Fibroblast of the aortic adventitia (primary cell): ENCODE measurements at places on chromosomes 5 and 9.

GRCh38 chr5:172052450-172053236 lies 46.2 kb upstream of the FBXW11 start:
- DNase-seq: peak; percentile 94

DNA sequence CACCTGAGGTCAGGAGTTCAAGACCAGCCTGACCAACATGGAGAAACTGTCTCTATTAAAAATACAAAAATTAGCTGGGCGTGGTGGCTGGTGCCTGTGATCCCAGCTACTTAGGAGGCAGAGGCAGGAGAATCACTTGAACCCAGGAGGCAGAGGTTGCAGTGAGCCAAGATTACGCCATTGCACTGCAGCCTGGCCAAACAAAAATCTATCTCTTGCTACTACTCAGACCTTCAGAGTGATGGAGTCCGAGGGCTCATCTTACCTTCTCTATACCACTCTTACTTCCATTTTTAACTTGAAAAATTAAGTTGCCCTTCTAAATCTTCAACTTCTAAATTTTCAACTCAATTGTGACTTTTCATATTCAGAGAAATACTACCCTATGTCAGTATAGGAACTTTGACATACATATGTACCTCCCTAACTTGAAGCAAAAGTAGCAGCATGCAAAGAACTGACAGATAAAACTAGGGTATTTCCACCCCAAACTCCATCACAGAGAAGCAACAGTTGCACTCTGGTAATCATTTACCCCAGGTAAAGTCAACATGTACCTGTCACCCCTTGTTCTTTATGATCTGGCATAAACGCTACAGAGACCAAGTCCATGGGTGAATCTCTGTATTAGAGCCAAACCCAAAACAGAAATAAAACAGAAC lies 11.4 kb downstream of the ZFAND5 start:
- no peak for DNase-seq

DNA sequence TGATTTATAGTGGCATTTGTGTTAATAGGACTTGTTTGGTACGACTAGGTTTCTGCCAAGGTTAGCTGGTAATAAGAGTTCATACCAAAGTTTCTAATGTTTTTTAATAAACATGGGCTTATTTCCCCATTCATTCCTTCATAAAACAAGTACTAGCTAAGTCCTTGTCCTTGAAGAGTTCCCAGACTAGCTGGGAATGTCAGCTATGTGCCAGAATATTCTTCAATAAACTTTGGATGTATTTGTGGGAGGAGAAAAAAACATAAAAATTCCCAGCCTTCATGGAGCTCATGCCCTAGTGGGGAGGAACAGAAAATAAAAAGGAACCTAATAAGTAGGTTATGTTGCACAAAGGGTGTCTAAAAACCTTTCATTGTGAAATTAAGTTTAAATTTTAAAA lies 176.9 kb downstream of the DENND1A start:
- DNase-seq: no peak

- DNase-seq: no peak
Measured at GRCh38 chr5:116572350-116573278, 2.0 kb downstream of the SEMA6A start.

- DNase-seq: no peak
Measured at GRCh38 chr5:124451721-124452383, 294.6 kb downstream of the ZNF608 start.

DNA sequence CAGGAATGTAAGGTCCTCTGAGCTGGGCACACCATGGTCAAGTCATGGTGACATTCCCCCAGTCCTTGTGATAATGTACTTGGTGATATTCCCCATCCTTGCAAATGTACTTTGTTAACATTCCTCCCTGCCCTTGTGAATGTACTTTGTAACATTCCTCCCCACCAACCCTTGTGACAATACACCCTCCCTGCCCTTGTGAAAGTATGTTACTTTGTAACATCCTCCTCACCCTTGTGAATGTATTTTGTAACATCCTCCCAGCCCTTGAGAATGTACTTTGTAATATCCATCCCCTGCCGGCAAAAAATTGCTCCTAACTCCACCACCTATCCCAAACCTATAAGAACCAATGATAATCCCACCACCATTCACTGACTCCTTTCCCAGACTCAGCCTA lies 53.3 kb downstream of the RAPGEF6 start:
- no peak for DNase-seq

GRCh38 chr5:36435516-36435915 lies 133.8 kb upstream of the RANBP3L start:
- DNase-seq: no peak

- no peak for DNase-seq
Measured at GRCh38 chr5:37506722-37507121, 127.6 kb downstream of the WDR70 start.

DNA sequence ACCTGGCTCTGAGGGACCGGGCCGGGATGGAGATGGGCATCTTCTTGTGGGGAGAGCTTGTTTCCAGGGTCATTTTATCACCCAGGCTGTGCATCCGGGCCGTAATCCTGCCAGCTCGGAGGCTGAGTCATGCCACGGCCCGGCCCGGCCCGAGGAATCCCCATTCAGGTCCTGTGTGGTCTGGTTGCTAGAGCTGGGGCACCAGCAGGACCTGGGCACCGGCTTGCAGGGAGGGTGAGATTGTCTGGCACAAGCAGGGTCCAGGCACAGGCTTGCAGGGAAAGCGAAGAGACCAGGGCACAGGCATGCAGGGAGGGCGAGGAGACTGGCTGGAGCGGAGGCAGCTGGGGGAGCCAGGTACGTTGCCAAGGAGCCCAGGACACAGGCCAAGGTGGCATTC lies 106.8 kb downstream of the RXRA start:
- DNase-seq: peak; percentile 31

DNA sequence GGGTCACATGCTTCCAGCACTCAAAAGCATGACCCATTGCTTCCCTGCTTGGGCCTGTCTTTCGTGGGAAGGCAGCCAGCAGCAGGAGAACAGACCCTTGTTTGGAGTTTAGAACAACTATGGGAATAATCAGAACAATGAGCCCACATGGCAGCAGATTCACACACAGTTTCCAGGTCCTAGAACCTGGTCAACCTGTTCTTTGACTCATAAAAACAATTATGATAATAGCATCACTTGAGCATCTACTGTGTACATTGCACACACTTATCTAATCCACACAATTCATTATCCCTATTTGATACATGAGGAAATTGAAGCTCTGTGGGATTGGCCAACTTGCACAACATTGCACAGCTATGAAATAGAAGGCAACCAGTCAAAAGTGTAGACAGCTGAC lies 41.7 kb downstream of the KLF4 start:
- no peak for DNase-seq

GRCh38 chr5:111165058-111165457 lies 59.1 kb upstream of the CAMK4 start:
- DNase-seq: no peak

DNA sequence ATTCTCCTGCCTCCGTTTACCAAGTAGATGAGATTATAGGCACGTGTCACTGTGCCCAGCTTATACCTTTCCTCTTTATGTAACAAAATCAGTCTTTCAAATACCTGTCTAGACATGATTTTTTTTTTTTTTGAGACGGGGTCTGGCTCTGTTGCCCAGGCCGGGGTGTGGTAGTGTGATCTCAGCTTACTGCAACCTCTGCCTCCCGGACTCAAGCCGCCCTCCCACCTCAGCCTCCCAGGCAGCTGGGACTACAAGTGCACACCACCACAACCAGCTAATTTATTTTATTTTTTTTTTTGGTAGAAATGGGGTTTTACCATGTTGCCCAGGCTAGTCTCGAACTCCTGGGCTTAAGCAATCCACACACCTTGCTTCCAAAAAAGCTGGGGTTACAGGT lies 13.2 kb downstream of the NADK2 start:
- DNase-seq: no peak

DNA sequence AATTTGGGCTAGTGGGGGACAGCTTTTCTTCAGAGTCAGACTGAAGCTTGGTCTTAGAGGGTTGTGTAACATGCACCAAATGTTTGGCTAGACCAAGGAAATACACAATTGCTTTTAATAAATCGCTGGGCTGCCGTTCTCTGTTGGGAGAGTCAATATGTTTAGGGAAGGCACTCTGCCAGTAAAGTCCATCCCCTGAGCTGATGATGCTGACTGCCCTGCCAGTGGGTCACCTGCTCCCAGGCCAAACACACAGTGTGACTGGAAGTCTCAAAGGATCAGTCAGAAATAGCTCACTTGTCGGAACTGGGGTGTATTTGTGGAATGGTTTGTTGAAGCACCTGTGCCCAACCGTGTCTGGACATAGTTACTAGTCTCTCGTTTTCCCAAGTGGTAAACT lies 17.9 kb upstream of the ZNF474 start:
- DNase-seq: no peak

DNA sequence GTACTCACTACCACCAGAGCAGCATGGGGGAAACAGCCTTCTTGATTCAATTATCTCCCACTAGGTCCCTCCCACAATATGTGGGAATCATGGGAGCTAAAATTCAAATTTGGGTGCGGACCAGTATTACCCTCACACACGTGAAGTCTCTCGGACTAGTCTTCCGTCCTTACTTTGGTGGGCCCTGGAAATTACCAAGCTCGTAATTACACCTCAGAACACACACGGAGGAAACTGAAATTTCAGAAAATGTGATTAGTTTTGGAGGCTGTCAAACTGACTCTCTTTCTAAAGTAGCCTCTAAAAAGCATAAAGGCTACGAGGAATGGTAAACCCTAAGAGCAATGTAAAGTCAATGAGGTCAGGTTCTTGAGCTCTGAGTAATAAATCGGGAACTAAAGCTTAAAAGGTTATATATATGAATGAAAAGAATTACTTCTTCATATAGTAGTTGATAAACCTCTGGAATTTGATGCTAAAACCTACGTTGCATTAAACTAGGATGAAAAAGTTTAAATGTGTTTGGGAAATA lies 842 bp upstream of the FEM1C start:
- DNase-seq: no peak

- no peak for DNase-seq
Measured at GRCh38 chr5:13508559-13508958, 435.9 kb downstream of the DNAH5 start.

GRCh38 chr5:154514331-154514730 lies 36.3 kb upstream of the HAND1 start:
- no peak for DNase-seq

DNA sequence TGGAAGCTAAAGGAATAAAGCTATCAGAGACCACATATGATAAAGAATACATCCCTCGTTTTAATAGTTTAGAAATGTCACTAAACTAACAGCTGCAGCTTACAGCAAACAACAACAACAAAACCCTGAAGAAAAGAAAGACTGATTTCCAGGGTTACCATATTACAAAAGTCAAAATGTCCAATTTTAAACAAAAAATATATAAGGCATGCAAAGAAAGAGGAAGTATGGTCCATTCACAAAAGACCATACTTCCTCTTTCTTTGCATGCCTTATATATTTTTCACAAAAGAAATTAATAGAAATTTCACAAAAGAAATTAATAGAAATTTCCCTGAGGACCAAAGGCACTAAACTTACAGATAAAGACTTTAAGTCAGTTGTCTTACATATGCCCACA lies 354.2 kb downstream of the ARL15 start:
- DNase-seq: no peak

- no peak for DNase-seq
Measured at GRCh38 chr5:180594311-180595045, 3.2 kb upstream of the SCGB3A1 start.

DNA sequence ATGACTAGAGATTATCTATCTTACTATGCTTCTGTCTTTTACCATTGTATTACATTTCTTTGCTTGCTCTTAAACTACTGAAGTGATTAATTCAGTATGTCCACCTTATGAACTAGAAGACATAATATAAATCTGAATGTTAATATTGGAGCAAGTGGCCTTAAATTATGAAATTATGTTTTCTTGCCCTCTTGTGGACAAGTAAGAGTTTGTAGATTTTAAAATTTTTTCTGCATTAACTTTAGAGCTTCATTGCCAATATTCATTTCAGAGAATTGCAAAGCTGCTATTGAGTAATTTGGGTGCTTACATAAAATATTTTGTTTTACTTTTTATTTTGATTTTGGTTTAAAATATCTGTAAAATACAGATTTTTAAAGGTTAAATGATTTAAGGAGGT lies 55.3 kb downstream of the RANBP17 start:
- DNase-seq: peak; percentile 16

DNA sequence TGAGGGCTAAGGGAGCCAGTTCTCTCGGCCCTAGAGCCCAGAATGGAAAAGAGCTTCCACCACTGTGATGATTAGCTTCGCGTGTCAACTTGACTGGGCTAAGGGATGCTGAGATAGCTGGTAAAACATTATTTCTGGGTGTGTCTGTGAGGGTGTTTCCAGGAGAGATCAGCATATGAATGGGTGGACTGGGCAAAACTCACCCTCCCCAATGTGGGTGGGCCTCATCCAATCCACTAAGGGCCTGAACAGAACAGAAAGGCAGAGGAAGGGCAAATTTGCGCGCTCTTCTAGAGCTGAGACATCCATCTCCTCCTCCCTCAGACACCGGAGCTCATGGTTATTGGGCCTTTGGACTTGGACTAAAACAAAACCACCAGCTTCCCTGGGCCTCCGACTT lies 20.9 kb upstream of the AKNA start:
- DNase-seq: no peak

- DNase-seq: peak; percentile 61
Measured at GRCh38 chr5:6365142-6365976, 13.0 kb downstream of the MED10 start.
